ENCODE measurements at places on chromosomes 1 and 21.

GRCh38 chr1:30664103-30664755 is 59.2 kb downstream of the MATN1 start:
- DNase-seq, result no peak

GRCh38 chr21:41754479-41754891 is 12.4 kb downstream of the RIPK4 start:
- DNase-seq, result no peak

DNA sequence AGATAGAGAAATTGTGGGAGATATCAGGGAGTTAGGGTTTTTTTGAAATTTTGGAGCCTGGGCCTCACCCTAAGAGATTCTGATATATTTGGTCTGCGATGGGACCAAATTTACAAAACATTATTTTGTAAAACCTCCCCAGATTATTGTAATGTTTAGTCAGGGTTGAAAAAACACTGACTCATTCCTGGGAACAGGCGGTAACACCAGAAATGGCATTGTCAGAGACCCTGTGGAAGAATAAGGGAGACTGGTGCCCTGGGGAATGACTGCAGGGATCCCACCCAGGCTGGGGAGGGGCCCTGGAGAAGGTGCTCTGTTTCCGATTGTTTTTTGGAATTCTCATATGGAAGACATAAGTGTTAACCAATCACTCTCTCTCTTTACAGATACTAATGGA is 13.1 kb upstream of the STRIP1 start:
- no peak for DNase-seq

GRCh38 chr1:10177876-10178275 is 32.5 kb upstream of the KIF1B start:
- DNase-seq, result no peak

GRCh38 chr1:53176452-53177208 is 20.0 kb upstream of the CPT2 start:
- DNase-seq, result peak; percentile 21

- DNase-seq, result no peak
Measured at GRCh38 chr1:237730826-237731350, 159.8 kb downstream of the ZP4 start.
